ENCODE measurements at places on chromosomes 4 and X. TPM values are rescaled to one million over a fixed set of nuclear protein-coding genes. Genes with fewer than 3 reads are reported as not detected.

GRCh38 chr4:20219521-20219920 lies 32.2 kb upstream of the SLIT2 start:
- no peak for DNase-seq

DNA sequence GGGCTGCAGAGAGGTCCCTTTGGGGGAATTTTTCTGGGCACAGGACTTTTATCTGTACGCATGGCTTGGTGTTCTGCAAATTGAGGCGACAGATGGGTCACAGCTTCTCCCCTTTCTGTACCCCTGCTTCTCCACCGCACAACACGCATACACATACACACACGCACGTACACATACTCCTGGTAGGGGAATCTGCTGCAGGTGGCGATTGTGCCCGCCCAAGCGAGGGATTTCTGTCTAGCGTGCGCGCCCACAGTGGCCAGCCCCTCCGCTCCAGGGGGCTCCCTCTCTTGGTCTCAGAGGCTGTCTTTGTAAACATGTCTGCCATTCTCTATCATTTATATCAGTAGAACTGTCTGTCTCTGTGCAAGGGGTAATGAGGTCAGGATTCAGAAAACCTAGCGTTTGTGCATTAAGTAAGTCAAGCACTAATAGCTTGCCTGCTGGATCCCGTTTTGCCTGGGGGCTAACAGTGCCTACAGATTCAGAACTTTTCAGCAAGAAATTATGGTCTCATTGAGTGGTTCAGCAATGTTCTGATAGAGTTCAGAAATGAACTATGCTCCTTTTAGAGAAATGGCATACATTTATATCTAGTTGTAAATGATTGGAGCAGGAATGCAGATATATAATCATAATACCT lies 2.2 kb downstream of the GRID2 start:
- no peak for DNase-seq

GRCh38 chr4:40307627-40308497 lies 27.3 kb upstream of the CHRNA9 start:
- no peak for DNase-seq

DNA sequence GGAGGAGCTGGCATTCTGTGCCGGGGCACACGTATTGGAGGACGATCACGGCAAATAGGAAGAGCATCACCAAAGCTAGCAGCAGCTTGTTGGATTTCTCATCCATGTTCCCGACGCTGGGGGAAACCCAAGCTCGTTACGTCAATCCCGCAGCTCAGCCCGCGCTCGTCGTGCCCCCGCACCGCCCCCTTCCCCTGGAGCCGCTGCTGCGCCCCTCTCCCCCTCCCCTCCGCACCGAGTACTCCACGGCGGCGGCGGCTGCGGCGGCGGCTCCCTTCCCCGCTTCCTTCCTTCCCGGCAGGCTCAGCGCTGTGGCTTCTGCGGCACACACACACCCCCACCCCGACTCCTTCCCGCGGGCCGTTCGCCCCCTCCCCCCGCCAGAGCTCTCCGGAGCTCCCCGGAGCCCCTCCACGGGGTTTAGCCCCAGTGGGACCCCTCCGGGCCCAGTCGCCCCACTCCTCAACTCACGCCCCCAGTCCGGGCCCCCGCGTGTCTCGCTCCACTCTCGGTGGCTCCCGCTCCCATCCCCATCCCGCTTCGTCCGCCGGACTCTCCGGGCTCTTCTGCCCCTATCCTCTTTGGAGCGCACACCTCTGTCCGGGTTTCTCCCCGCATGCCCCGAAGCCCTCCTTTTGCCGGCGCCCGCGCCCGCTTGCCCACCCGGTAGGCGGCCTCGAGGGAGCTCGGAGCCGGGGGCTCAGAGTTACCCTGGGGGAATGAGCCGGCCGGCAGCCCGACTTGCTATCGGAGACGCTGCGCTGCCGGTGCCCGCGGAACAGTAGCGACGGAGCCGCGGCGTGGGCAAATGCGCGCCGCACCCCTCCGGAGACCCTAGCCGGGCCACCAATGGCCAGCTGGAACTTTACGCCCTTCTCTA lies 978 bp downstream of the HS6ST2 start:
- no peak for DNase-seq

- DNase-seq: no peak
Measured at GRCh38 chr4:118395057-118395644, 42.3 kb upstream of the PRSS12 start.

GRCh38 chr4:2127609-2128332 lies 68.6 kb downstream of the NAT8L start:
- no peak for DNase-seq

DNA sequence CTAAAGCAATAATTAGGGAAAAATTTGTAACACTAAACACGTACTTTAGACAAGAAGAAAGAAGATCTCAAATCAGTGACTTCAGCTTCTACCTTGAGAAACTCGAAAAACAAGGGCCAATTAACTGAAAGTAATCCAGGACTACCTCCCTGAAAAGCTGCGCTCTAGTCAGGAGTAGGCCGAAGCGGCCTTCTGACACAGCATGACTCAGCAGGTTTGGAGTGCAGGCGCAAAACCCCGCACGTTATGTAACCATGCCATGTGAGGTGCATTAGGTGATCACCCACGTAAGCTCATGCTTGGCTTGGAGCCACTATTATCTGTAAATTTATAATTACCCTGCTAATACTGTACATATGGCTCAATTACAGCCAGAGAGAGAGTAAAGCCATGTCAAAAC lies 52.8 kb upstream of the CCDC149 start:
- DNase-seq: no peak

The SLC9B1 gene
- total RNA-seq: 0.69 TPM

GRCh38 chr4:19915276-19915675 lies 336.4 kb upstream of the SLIT2 start:
- no peak for DNase-seq

The L1CAM gene
- 623 TPM for total RNA-seq

The FAM47E gene
- 5.7 TPM for total RNA-seq

DNA sequence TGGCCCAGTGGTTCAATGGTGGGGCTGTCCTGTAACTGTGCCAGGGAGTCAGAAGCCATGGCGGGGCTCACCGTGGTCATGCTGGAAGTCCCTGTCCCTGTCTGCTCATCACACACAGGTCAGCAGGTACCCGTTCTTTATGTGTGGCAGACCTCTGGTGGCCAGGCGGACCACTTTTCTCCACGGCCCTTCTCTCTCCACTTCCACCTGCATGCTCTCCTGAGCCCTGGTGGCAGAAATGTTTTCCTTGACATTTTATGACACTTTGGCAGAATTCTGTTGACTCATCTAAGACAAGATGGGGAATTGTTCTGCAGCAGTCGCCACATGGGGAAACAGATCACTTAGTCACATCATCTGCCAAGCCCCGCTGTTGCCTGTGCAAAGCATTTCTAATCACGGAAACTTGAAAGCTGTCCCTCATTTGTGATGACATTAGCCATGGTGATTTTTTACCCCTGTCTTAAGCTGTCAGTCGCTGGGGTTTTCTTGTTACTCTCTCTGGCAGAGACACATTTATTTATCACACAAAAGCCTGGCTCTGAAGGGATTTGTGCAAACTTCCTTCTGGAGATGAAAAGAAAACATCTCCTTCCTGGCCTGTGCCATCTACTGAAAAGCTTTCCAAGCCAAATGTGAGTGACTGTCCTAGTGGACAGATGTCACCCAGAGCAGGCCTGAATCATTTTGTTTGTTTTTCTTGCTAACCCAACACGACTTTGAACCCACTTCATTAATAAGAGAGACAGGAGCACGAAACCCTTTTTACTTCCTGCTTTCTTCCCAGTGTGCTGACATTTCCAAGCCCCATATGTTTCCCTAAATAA lies 38.8 kb upstream of the STIM2 start:
- no peak for DNase-seq

- peak; percentile 87 for DNase-seq
Measured at GRCh38 chr4:83150653-83151330, 36.3 kb upstream of the PLAC8 start.

The SPANXB1 gene
- not detected for total RNA-seq

DNA sequence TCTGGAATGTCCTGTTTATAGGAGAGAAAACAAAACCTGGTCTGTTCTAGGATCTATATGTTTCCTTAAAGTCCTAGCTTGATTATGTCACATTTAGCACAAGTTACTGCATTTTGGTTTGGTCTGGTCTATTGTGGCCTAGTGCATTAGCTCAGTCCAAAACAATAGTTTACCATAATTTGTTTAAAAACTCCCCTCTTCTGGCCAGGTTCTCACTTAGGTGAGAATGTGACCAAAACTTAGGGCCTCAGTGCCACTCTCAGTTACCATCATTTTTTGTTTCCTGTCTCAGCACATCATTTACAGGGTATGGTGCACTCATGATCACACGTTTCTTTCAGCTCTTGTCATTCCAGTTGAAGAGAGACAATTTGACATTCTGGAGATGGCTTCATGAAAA lies 378.5 kb downstream of the KLHL4 start:
- no peak for DNase-seq

GRCh38 chr4:188989371-188989770 lies 850.1 kb downstream of the TRIML1 start:
- DNase-seq: peak; percentile 98

GRCh38 chr4:114279711-114280110 lies 300.3 kb upstream of the ARSJ start:
- DNase-seq: no peak

GRCh38 chr4:16692046-16692445 lies 206.4 kb downstream of the LDB2 start:
- DNase-seq: no peak

The CXCL3 gene
- 17.7 TPM for total RNA-seq

GRCh38 chr4:168483811-168484210 lies 3.5 kb upstream of the DDX60L start:
- DNase-seq: no peak

DNA sequence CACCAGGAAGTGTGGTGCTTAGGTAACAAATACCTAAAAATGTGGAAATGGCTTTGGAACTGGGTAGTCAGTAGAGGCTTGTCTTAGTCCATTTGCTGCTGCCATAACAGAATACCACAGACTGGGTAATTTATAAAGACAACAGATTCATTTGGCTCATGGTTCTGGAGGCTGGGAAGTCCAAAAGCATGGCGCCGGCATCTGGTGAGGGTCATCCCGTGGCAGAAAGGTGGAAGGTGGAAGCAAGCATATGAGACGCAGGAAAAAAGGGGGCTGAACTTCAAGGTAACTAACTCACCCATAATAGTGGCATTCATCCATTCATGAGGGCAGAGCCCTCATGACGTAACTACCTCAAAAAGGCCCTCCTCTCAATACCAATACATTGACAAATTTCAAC lies 6.6 kb downstream of the FAM3A start:
- no peak for DNase-seq

- no peak for DNase-seq
Measured at GRCh38 chr4:58606303-58606702, 1496.1 kb upstream of the IGFBP7 start.

The RPGR gene
- total RNA-seq: 4.5 TPM

DNA sequence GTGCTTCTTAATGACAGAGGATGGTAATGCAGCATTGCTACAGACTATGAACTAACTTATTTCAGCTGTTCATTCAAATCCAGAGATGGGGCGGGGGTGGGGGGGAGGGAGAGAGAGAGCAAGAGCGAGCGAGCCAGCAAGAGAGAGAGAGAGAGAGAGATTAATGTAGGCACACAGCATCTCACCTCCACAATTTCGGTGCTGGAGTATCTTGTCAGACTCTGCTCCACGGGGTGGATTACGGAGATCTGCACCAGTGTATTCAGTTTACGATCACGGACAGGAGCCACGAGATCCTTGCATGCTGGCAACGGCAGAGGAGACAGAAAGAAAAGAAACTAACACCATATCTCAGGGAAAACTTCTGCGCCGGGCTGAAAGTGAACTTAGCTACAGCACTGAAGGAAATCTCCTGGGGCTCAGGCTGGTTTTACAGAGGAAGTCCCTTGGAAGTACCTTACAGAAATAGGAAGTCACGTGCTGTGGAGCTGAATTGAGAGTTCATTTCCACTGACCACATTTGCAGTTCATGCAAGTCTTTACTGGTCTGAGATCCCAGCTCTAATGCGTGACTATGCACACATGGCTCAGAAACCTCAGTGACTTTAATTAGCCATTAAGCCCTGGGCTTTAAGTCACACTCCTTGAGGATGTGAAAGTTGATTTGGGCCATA lies 440.9 kb downstream of the INPP4B start:
- peak; percentile 93 for DNase-seq

The UGT2B15 gene
- 0.10 TPM for total RNA-seq

The SHROOM4 gene
- 4.9 TPM for total RNA-seq

DNA sequence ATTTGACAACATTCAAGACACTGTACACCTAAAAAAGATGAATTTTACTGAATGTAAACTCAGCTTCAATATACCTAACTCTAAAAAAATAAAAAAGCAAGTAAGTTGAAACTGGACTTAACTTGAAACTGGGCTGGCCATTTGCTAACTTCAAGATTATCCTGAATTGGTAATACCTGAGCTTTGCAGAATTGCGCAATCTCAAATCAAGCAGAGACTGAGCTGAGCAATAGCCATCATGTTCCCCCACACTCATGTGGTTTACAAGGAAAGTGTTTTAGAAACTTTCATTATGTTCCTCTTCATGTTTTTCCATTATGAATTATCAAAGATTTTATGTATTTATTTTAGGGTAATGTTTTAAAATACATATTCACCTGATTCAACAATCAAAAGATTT lies 38.7 kb downstream of the ANXA5 start:
- DNase-seq: peak; percentile 76

The C4orf46 gene
- total RNA-seq: 16.1 TPM

- no peak for DNase-seq
Measured at GRCh38 chr4:134628066-134628465, 426.5 kb upstream of the PABPC4L start.

- DNase-seq: no peak
Measured at GRCh38 chr4:185249105-185249504, 39.7 kb downstream of the SNX25 start.

- DNase-seq: no peak
Measured at GRCh38 chrX:136880003-136880451, 498 bp downstream of the RBMX start.

DNA sequence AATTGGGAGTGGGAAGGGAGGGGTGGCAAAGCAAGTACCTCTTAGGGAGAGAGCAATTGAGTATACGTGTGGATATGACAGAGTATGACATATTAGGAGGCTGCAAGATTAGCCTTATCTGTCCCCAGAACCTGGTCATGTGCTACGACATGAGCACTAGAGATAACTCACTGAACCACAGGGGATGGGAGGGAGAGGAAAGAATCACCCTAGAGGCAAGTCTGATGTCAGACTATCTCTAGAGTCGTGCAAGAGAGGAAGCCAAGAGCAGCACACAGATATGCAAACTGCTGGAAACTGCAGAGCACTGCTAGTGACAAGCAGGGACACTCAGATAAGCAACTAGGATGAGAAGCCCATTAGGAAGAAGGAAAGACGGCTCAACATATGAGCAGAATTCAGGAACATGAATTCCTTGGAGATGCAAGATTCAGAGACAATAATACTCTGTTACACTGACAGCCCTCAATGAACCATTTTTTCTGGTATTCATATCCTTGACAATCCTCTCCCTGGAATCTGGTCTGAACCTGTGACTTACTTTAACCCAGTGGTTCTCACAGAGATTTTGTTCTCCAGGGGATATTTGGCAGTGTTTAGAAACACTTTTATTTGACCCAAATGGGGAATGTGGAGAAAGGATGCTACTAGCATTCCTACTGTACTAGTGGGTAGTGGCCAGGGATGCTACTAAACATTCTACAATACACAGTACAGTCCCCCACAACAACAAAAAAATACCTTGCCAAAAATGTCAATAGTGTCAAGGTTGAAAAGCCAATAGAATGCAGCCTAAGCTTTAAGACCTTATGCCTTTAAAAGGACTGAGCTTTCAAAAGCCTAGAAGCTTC lies 84.0 kb upstream of the BMP2K start:
- DNase-seq: no peak

- peak; percentile 72 for DNase-seq
Measured at GRCh38 chr4:73978886-73979285, 2.9 kb downstream of the PF4 start.

The AFP gene
- total RNA-seq: 1.2 TPM

- no peak for DNase-seq
Measured at GRCh38 chr4:186260117-186260503, 5.9 kb upstream of the F11 start.

The GAGE2A gene
- total RNA-seq: not detected

The SLC25A5 gene
- total RNA-seq: 194 TPM

The TBC1D8B gene
- 17.1 TPM for total RNA-seq

Measured in renal cortical epithelial cell (primary cell).